NCI-H1417 treated with DMSO at 0.1 percent for 48 hours (cell line): ENCODE measurements at places on chromosomes 16 and 17.

DNA sequence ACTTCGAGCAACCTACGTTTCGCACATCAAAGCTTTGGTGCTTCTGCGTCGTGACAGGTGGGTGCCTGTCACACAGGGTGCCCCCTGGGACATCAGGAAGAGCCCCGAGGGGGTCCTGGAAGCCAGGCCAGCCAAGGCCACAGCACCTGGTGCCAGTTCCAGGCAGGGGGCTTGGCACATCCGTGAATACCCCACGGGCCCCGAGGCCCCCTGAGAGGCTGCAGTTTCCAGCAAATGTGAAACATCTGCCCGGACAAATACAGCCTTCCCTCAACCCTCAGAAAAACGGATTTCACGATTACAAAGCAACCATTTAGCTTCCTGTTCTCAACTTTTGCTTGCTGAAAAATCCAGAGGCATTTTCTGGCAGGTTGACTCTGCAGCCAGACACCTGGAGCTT lies 109.3 kb upstream of the METRNL start:
- DNase-seq, result no peak

DNA sequence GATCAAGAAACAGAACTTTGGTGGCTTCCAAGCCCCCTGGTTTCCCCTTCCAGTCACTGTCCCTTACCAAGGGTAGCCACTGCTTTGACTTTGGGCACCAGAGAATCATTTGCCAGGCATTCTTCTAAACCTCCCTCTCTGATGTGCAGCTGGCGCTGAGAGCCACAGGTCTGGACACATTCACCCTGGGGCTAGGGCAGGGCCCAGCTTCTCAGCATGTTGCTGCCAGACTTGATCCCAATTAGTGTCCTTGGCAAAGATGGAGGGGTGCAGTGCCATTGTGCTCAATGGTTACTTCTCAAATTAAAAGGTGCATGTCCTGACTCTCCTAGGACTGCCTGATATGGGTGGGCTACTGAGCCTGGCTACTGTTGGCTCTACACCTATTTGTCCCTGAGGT lies 7.6 kb upstream of the SLC47A2 start:
- DNase-seq, result no peak

GRCh38 chr16:70434484-70435260 lies 4.2 kb downstream of the ST3GAL2 start:
- no peak for DNase-seq

- DNase-seq, result no peak
Observed at GRCh38 chr17:33328129-33328528, 35.0 kb upstream of the ASIC2 start.

- DNase-seq, result no peak
Observed at GRCh38 chr16:88527186-88527936, 42.8 kb upstream of the ZC3H18 start.
